ENCODE measurements at places on chromosomes 16 and 17. TPM values are rescaled to one million over a fixed set of nuclear protein-coding genes. Genes with fewer than 3 reads are reported as not detected.

PPP1R1B gene
- 0.88 TPM for total RNA-seq

CCL3 gene
- not detected for total RNA-seq

NTN3 gene
- 0.04 TPM for total RNA-seq

CPNE2 gene
- total RNA-seq = 22.9 TPM

CBX1 gene
- 80.2 TPM for total RNA-seq

GRCh38 chr16:19963301-19963700 is 78.7 kb upstream of the GPRC5B start:
- DNase-seq = no peak

DNA sequence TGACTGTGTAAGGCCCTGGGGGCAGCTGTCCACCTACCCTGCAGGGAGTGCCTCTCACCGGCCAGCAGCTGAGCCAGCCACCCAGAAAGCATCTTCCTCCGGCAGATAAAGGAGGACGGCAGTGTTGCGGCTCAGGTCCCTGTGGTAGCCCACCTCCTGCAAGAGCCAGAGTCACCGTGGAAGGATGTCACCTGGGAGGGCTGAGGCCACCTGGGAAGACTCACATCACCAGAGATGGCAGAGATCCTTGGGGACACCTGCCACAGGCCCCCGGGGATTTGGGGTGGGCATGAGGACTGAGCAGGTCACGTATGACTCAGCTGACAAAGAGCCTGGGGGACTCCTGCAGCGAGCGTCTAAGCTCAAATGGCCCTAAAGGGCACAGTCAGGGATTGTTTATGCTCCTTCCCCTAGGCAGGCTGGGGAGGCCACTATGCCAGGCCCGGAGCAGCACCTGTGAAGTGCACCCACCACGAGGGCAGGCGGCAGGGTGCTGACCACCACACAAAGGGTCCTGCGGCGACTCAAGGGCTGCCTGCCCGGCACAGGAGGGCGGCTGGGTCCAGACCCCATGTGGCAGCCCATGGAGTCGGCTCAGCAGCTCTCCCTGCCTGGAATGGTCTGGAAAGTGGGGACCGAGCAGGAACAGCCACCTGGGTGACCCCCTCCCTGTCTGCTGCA is 44.1 kb downstream of the TNFRSF13B start:
- DNase-seq = no peak

- no peak for DNase-seq
Observed at GRCh38 chr16:64159976-64160375, 961.9 kb downstream of the CDH11 start.

DNA sequence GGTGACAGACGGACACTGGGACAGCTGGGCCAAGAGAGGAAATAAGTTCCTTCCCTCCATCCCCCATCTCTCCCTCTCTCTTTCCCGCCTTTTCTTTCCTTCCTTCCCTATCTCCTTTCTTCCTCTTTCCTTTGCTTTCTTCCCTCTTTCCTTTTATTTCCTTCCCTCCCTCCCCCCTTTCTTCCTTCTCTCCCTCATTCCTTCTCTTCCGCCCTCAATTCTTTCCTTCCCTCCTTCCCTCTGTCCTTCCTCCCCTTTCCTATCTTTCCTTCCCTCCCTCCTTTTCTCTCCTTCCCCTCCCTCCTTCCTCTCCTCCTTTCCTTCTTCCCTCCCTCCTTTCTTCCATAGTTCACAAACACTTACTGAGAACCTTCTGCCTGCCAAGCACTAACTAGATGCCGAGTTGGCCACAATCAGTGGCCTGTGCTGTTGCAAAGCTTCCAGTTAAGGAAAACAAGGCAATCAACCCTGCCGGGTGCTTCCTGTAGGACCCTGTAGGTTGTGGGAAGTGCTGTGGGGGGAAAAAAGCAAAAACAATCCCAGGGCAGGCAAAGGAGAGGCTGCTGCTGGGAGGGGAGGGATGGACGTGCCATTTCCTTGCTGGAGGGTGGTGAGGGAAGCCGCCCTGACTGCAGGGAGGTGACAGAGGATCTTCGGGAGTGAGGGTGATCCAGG is 31.7 kb downstream of the ABCC6 start:
- DNase-seq = no peak

DNA sequence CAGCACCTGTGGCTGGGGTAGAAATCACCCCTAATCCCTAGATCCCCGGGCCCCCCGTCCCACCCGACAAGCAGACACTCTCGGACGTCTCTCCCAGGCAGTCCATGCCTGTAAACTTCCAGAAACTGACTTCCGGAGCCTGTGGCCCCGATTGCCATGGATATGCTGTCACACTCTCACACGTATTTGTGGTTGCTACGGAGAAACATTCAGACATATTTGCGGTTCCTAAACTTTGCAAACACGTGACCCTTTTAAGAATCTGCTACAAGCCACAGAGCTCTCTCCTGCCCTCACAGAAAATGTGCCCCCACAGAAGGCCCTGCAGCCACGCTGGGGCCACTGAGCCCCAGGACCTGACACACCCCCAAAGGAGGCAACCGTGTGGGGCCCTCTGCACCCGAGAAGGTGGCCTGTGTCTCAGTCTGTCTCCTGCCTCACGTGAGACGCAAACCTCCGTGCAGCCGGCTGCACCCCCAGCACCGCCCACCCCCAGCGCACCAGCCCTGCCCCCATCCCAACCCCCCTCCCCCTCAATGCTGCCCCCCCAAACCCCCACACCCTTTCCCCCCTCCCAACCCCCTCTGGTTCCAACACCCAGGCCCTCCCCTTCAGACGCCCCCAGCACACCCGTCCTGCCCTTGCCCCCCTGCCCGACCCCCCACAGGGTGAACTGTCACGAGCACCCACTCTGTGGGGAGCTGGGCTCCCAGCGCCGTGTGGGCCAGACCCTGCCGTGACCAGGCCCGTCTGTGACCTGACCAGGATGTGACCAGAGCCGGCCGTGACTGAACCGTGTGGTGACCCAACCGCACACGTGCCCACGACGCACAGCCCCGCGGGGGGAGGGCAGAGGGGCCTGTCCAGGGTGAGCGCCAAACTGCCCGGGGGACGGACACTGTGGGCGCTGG is 66.3 kb upstream of the METRNL start:
- DNase-seq = peak; percentile 15

DNA sequence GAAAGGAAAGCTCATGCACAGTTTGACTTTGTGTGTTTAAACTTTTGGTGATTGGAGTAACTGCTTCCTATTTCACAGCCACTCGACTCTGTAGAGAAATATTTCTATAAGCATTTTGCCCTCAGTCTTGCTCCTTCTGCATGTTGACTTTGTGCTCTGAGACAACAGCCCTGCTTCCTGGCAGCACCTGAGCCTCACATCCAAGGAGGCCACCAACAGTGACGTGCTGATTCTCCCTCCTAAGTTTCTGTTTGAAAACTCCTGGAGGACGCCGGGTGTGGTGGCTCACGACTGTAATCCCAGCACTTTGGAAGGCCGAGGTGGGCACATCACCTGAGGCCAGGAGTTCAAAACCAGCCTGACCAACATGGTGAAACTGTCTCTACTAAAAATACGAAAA is 23.9 kb upstream of the WSB1 start:
- DNase-seq = no peak

- no peak for DNase-seq
Observed at GRCh38 chr16:83308414-83308813, 499.4 kb upstream of the HSBP1 start.

- no peak for DNase-seq
Observed at GRCh38 chr17:45009676-45010467, 41.6 kb downstream of the DCAKD start.

DNA sequence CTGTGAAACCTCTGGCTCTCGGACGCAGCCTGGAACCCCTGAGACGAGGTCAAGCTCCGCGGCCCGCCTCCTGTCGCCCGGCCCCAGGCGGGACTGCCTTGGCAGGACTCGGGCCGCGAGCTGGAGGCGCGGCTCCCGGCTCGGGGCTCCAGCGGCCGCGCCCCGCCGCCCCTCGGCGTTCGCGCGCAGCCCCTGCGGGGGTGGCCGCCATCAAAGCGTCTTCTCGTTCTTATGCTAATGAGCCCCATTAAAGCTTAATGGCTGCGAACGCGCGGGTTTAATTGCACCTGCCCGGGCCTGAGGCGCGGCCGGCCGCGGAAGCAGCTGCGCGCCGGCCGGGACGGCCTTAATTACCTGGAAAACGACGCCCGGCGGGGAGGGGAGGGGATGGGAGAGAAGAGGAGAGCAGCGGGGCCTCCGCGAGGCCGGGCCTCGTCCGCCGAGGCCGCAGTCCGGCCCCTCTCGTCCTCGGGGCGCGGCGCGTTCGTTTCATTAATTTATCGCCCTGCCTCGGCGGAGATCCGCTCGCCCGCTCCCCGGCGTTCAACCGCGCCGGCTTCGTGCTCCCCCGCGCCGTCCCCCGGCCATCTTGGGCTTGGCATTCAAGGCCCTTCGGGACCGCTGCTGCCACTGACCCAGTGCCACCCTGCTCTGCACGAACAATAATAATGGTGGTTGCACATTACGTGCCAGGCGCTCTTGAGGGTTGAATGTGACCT is 19.2 kb downstream of the RAI1 start:
- no peak for DNase-seq

GRCh38 chr17:59839651-59840328 is 53.0 kb downstream of the TUBD1 start:
- peak; percentile 25 for DNase-seq

Data from foreskin keratinocyte (primary cell).